CD4-positive, alpha-beta T cell treated with Interleukin-10 for 1 hour (primary cell): ENCODE measurements at places on chromosomes 7 and 10.

DNA sequence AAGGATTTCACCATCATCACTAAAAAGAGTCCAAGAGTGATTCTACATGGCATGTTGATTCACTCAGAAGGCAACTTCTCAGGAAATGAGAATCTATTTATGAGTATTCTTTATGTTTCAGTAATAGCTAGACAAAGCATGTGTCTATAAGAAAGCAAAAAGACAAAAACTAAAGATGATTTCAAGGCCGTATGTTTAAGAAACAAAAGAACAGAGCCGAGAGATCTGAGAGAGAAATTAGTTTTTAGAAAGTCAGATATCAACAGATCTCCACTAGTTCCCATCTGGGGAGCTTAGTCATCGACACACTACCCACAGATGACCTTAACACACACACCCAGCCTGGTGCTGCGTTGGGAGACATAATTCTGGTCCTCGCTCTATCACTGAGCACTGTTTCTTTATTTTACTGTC, 21.0 kb downstream of the PIP4K2A start:
- DNase-seq, result peak; percentile 37

GRCh38 chr10:73909540-73910115, 1.3 kb upstream of the PLAU start:
- no peak for DNase-seq

DNA sequence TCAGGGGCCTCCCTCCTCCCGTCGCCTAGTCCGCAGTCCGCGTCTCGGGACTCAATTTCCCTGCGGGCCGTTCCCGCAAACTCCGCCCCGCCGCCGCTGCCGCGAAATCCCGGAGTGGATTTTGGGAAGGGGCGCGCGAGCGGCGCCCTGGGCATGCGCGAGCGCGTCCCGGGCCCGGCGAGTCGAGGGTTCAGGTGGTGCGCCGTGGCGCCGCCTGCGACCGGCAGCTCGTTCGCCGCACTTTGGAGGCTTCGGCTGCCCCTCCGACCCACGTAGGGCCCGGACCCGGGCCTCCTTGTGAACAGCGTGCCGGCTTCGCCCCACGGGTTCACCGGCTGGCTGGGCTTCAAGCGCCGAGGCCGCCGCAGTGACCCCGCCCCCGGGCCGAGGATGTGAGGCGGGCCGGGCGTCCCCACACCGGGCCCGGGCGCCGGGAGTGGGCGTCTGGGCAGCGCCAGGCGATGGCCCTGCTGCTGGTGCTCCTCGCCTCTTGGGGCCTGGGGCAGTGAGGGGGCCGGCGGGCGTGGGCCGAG, at the start of gene PLEKHA8:
Gene PLEKHA8 (plus strand): TSS at position 197 of the 533 bp plus-strand sequence. CDS start 351 bp downstream, outside the sequence.
- peak; percentile 93 for DNase-seq

DNA sequence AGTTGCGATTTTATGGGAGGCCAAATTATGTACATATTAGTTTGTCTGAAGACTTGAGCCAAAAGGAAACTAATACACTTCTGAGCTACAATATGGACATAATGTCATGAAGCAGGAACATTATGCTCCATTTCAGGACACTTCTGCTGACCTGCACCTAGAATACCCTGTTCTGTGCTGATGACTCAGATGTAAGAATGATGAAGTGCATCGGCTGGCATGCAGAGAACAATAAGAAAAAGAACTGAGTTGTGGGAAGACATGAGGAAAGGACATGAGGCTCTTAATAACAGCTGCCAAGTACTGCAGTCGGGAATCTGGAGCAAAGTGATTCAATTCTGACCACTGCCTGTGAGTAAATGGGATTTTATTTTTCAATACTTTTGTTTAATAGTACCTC, 192.9 kb upstream of the VSTM2A start:
- no peak for DNase-seq

GRCh38 chr7:142956951-142957623, 5.1 kb downstream of the KEL start:
- DNase-seq, result no peak

GRCh38 chr7:148515728-148516695, 74.6 kb upstream of the C7orf33 start:
- no peak for DNase-seq

DNA sequence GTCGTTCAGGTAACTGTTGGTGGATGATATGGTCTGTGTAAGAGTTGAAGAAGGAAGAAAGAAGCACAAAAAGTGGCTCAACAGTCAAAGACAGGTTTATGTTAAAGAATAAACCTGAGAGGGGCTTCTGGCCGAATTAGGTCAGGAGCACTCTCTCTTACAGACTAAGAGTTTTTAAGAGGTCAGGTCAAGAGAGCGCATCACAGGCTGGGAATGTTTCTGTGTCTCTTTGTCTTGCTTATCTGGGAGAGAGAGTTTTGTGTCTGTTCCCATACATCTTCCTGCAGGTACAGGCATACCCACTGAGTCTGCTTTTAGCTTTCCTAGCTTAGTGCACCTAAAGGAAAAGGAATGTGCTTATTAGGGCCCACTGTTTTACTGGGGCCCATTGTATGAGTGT, 22.2 kb upstream of the PRPF18 start:
- no peak for DNase-seq

DNA sequence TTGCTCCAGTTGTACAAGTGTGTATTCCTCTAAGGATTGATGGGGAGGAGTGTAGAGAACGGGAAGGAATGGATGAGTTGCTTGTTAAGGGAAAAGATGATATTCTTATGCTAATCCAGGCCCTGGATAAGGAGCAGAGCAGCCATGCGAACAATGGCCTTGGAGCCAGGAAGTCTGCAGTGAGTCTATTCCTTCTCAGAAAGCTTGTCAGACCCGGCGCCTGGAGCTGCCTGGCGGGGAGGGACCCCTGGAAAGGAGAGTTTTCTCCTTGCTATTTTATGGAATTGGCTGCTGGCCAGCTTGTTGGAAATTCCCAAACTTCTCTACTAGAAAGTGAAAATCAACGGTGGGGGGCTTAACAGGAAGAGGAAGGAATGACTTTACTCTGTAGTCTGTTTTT, 89.1 kb downstream of the MMRN2 start:
- DNase-seq, result no peak

GRCh38 chr10:133128126-133129070, 31.6 kb upstream of the KNDC1 start:
- DNase-seq, result no peak
